Stimulated activated CD4-positive, alpha-beta T cell treated with anti-CD3 and anti-CD28 coated beads, Interleukin-15, amount 100 ng/mL, for 24 hours (primary cell): ENCODE measurements at places on chromosomes 2 and 18.

- DNase-seq, result no peak
Observed at GRCh38 chr2:40041422-40042382, 262.6 kb upstream of the THUMPD2 start.

DNA sequence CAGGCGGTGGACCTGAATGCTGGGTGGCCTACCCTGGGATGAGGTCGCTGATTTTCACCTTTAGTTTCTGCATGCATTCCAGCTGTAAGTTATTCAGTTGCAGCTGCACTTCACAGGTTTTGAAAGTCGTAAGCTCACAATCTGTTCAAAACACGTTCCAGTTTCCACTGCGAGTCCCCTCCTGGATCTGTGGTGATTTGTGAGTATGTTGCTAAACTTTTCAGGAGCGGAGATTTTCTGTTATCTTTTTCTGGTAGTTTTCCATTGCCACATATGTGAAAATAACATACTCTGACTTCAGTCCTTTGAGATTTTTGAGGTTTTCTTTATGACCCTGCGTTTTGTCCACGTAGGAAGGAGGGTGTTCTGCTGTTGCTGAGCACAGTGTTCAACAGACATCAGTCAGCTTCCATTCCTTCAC, 102.1 kb downstream of the SNTG2 start:
- DNase-seq, result no peak

DNA sequence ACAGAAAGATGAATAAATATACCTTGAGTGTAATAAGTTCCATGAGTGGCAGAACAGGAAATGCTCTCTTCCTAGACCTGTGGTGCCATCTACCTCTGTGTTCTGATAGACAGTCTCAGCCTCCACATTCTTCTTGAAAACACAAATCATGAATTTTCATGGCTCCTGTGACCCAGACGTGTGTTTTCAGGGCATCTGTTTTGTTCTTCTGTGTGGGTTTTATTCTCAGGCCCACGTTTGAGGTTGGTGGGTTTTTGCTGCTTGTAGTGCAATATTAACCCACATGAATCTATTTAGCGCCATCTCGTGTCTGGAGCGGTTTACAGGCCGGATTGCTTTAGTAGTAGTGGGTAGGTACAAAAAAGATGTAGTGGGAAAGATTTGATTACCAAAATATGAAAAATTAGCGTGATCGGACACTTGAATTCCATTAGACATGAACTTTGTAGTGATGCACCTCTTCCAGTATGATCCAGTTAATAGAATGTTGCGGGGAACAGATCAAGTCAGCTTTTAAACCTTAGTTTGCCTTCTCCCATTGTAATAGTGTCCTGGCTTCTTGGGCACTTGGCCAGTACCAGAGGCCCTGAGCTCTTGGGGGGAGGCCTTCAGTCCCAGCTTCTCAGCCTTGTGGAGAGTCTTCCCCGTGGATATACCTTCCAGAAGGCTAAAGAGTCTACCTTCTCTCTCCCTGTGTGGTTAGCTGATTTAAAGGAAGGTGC, 256.5 kb downstream of the TPGS2 start:
- DNase-seq, result peak; percentile 12

GRCh38 chr2:69848186-69848790, 18.8 kb downstream of the GMCL1 start:
- DNase-seq, result no peak

- DNase-seq, result no peak
Observed at GRCh38 chr2:74566754-74567085, 12.2 kb downstream of the DOK1 start.

DNA sequence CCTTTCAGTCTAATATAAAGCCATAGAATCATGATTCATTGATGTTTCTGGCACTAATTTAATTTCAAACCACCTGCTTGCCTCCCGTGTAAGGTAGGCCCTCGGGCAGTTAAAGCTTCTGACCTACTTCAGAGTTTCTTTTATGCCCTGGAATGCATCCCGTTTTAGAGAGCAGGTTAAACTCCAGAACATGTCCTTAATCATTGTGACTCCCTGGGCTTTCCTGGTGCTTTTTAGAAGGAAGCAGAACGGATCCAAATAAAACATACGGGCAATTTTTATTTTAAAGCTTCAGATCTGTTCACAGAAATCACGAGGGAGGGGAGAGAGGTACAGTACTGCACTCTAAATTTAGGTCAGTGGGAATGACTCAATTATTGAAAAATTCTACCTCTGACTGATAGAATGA, 134.8 kb downstream of the GCA start:
- DNase-seq, result no peak
